RPMI8226 (cell line): ENCODE measurements at places on chromosomes 3 and 15.

- no peak for DNase-seq
These were observed 32.6 kb downstream of the PLCL2 start for GRCh38 chr3:16917256-16917935.

DNA sequence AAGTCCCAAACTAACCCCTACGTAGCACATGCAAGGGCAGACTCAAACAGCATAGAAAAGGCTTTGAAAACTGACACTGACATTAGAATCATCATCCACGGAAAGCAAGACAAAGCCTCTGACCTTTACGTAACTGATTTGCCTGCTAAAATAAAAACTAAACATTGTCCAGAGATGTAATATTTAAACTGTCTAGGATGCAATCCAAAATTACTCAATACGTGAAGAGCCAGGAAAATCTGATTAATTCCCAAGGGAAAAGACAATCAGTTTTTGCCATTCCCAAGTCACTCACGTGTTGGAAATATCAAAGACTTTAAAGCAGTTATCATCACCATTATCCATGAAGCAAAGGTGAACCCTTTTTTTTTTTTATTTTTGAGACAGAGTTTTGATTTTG, 13.3 kb upstream of the IQCF1 start:
- no peak for DNase-seq

DNA sequence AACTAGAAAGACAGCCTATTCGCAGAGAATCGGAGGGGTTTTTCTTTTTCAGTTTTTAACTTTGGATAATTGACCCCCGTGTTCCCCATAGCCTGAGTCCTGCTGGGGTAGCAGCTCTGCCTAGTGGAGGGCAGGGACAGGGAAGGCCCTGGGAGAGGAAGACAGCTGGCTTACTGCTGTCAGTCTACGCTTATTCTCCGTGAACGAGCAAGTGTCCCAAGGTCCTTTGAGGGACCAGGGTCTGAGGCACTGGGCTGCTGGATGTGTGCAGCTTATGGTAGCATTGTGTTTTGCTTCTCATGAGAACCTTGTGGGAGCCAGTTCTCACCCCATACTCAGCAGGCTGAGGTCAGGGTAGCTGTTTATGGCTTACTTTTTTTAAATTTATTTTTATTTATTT, 3.0 kb downstream of the LIMD1 start:
- peak; percentile 41 for DNase-seq

GRCh38 chr3:64187065-64187959, 38.0 kb downstream of the PRICKLE2 start:
- no peak for DNase-seq

- no peak for DNase-seq
These were observed 104.6 kb upstream of the ADAMTS9 start for GRCh38 chr3:64792445-64792844.

- no peak for DNase-seq
These were observed 1.4 kb downstream of the FOXP1 start for GRCh38 chr3:71582036-71582611.

DNA sequence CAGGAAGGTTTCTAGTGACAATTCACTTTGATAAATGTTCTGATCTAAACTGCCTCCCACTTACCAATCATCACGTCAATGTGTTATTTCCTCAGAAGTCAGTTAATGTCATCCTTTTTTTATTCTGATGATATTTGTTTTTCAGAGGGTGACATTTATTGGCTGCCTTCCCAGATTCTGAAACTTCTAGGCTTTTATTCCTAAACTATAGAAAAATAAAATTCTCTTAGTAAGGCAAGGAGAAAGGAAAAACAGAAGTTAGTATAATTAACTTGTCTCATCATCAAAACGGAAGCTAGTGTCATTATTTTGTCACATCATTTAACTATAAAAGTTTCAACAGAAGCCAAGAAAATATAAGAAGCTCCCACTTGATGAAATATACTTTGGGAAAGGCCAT, 100.0 kb upstream of the C3orf80 start:
- no peak for DNase-seq

DNA sequence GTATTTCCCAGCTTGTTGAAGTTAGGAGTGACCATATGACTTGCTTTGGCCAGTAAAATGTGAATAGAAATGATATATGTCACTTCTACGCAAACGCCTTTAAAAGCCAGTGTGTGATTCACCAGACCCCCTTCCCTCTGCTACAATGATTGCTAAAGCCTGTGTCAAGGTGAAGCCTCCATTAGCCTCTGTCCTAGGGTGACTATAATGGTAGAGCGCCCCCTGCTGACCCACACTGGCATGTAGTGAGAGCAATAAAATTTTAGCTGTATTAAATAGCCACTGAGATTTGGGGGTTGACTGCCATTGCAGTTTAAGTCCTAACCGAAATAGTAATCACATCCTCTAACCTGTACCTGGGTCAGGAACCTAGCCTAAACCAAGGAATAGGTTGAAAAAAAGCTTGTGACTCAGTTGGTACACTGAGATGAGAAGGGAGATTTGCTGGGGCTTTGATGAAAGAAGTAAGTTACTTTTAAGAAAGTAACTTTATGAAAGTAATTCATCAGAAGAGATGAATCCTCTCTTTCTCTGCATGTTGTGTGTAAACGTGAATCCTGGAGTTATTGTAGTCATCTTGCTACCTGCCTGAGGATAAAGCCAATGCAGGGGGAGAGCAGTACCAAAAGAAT, 52.6 kb downstream of the GTF2E1 start:
- peak; percentile 69 for DNase-seq

- DNase-seq: no peak
These were observed 2.7 kb downstream of the BCL6 start for GRCh38 chr3:187742351-187743171.

GRCh38 chr3:148211725-148212124, 486.0 kb upstream of the AGTR1 start:
- DNase-seq: no peak

- DNase-seq: no peak
These were observed 5.2 kb downstream of the KCTD6 start for GRCh38 chr3:58497097-58497496.

DNA sequence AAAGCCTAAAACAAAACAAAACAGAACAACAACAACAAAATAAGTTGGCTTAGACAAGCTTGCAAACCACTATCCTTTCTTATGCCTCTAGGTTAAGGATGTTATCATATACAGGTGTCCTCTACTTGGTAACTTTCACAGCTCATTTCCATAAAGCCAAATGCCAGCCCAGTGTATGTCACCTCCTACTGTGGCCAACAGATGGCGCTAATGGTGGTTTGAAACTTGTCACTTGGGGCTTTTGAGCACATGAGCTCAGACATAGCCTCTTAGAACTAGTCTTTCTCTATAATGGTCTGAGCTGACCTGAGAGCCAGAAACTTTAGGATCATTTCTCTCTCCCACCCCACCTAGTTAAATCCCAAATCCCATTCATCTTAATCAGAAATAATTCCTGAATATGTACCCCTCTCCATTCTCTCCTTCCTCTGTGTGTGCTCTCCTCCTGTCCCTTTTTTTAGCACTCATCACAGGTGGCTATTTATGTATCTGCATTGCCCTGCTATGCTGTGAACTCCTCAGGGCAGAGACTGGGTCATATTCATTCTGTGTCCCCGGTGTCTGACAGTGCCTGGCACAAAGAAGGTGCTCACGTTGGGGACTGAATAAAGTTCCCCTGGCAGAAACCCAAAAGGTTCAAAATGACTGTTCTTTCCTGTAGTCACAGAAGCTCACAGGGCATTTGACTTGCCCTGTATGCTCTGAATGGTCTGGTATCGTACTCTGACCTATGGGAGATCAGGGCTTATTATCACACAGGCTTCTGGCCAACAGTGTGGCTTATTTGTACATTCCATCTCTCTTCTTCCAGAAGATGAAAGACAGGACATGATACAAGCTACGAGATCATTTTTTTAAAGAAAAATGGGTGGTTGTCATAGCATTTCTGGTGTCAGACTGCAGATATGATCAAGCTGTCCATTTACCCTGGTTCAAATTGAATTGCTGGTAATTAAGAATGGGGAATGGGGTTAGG, 319.3 kb upstream of the AZI2 start:
- DNase-seq: peak; percentile 70

- no peak for DNase-seq
These were observed 14.5 kb upstream of the CHST14 start for GRCh38 chr15:40456299-40456712.

DNA sequence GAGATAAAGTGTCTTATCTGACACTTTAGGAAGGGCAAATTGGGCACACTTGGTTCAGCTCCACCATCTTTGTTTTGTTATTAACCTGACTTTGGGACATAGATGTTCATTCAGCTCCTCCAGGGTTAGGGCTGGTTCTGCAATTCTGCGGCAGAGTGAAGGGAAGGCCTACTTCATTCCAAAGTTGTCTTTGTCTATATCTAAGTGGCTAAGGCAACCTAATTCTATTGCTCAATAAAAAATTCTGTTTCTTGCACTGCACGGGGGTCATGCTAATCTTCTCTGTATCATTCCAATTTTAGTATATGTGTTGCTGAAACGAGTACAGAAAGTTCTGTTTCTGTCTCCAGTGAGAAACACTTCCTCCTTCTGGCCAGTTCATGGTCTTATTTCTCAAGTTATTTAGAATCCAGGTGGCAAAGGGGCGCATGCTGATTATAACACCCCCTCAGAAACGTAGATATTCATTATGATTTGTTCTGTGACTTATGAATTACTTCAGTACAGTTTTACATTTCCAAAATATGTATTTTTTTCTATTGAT, 53.5 kb downstream of the PFN2 start:
- no peak for DNase-seq

DNA sequence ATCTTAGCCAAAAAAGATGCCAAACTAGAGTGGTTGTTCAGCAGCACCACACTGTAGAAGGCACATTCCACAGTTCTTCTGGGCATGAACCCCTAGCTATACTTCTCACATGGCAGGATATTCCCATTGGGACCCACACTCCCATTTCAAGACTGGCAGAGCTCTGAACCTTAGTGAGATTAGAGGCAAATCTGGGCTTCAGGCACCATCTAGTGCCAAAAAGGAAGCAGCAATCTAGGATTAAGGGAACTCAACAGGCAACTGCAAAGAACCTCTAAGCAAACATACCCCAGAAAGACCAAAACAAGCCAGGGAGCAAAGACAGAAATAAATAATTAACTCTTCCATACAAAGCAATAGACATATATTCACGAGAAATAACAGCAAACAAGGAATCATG, 66.2 kb downstream of the TAFA4 start:
- DNase-seq: no peak

GRCh38 chr3:32109256-32109655, 2.8 kb downstream of the GPD1L start:
- no peak for DNase-seq

DNA sequence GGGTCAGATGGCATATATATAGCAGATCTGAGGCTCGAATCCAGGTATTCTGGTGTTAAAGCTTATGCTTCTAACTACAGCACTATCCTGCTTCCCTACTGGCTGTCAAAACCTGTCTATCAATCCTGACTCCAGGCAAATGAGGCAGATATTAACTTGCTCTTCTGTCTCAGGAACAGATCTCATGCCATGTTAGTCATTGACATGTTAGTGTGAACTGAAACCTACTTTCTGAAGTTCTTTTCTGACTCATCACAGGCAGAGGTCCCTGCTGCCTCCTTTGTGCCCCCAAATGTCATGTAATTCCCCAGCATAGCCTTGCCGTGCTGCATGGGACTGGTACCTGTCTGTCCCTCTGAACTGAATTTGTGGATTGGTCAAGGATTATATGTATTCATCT, 125.0 kb upstream of the SMAD3 start:
- no peak for DNase-seq

DNA sequence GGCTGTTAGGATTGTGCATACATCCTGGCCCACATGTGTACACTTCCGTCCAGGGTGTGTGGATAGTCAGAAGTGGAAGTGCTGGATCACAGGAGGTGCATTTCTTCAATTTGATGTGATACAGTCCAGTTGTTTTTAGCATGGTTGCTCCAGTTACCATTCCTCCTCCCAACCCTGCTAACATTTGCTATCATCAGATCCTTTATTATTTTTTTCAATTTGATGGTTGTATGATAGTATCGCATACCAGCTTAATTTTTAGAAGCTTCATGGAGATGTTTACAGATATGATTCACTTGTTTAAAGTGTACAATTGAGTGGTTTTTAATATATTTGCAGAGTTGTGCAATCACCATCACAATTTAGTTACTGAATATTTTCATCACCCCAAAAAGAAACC, 202.7 kb downstream of the ITPR1 start:
- DNase-seq: no peak

DNA sequence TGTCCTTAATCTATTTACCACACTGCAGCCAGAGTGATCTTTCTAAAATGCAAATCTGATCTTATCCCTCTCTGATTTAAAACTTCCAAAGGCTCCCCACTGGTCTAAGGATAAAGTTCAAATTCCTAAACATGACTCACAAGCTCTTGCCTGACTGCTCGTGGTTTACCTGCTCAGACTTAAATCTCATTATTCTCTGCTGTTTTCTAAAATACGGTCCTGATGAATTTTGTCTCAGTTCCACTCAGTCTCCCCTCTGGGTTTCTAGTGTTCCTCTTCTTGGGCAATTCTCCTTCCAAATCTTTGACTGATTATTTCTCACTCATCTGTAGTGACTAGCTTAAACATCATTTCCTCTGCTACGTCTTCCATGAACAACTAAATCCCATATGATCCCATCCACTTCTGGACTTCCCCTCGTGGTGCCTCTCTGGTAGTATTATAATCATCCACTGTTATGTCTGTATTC, 108.3 kb downstream of the P3H2 start:
- no peak for DNase-seq

GRCh38 chr3:127518456-127519081, 72.0 kb downstream of the TPRA1 start:
- no peak for DNase-seq
